Activated B cell treated with CpG ODN at 0.5 μM for 24 hours (primary cell): ENCODE measurements at places on chromosomes 5 and 9. TPM values are rescaled to one million over a fixed set of nuclear protein-coding genes. Genes with fewer than 3 reads are reported as not detected.

Gene FBP2
- total RNA-seq, result not detected in 2 replicates

Gene CTXN3
- not detected in 2 replicates for total RNA-seq

Gene CARD9
- 0.83 and 0.89 TPM in 2 replicates for total RNA-seq

Gene TAF1L
- not detected in 2 replicates for total RNA-seq

Gene ZDHHC21
- 22.6 and 29.4 TPM in 2 replicates for total RNA-seq

Gene FAT2
- 0.02 TPM in 2 replicates for total RNA-seq

Gene CARTPT
- not detected in 2 replicates for total RNA-seq

Gene SLC22A5
- 5.4 and 6.6 TPM in 2 replicates for total RNA-seq

Gene CCDC183
- total RNA-seq, result not detected in 2 replicates

Gene TMEM252
- not detected in 2 replicates for total RNA-seq

Gene SH3GL2
- total RNA-seq, result not detected in 2 replicates

Gene TMC1
- not detected in 2 replicates for total RNA-seq

Gene IL13
- 0.27 and 0.75 TPM in 2 replicates for total RNA-seq

Gene GRM6
- total RNA-seq, result not detected in 2 replicates

Gene BAAT
- not detected in 2 replicates for total RNA-seq

Gene BRD3OS
- 17.3 and 19.3 TPM in 2 replicates for total RNA-seq

Gene GNAQ
- total RNA-seq, result 0.20 and 0.64 TPM in 2 replicates

Gene AK8
- 0.93 and 1.0 TPM in 2 replicates for total RNA-seq

Gene TRAF2
- 49.7 and 58.2 TPM in 2 replicates for total RNA-seq

Gene TTC1
- 59.9 and 65.0 TPM in 2 replicates for total RNA-seq

Gene FAM174A
- total RNA-seq, result 4.1 and 5.2 TPM in 2 replicates

Gene IFNA21
- not detected in 2 replicates for total RNA-seq

Gene PCDHGC5
- 0.24 and 0.38 TPM in 2 replicates for total RNA-seq
